ENCODE measurements at places on chromosomes 3 and 15. TPM values are rescaled to one million over a fixed set of nuclear protein-coding genes. Genes with fewer than 3 reads are reported as not detected.

The SPSB4 gene
- 0.17 TPM for total RNA-seq

The TMC3 gene
- not detected for total RNA-seq

The CNTN4 gene
- 10.5 TPM for total RNA-seq

The LEKR1 gene
- 0.22 TPM for total RNA-seq

The CXCR6 gene
- 1.1 TPM for total RNA-seq

The MKRN3 gene
- 0.57 TPM for total RNA-seq

The RPSA gene
- total RNA-seq: 861 TPM

The GOLGA6L10 gene
- total RNA-seq: 0.16 TPM

The GOLGA8B gene
- total RNA-seq: 51.7 TPM

The LCTL gene
- total RNA-seq: not detected

The HRG gene
- not detected for total RNA-seq

The GABRR3 gene
- not detected for total RNA-seq

The MUC20 gene
- 8.3 TPM for total RNA-seq

The TP63 gene
- 0.17 TPM for total RNA-seq

The RTP4 gene
- 2.7 TPM for total RNA-seq
